T-helper 1 cell (primary cell): ENCODE measurements at places on chromosomes 1 and 21.

DNA sequence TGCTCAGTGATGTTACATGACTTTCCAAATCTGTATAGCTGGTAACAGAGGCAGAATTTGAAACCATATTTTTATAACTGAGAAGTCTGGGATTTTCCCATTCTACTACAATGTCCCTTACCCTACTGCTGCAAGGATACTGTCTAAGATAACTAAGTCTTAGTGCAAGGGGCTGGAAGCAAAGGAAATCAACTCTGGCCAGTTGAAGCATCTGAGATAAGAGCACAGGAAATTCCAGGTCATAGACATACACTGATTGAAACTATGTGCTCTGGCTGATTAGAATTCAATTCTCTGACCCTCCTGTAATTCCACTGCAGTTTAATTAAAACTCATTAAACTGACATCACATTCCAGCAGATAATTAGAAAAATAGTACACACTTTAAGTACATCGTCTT is 267.7 kb upstream of the C1orf87 start:
- DNase-seq = no peak

DNA sequence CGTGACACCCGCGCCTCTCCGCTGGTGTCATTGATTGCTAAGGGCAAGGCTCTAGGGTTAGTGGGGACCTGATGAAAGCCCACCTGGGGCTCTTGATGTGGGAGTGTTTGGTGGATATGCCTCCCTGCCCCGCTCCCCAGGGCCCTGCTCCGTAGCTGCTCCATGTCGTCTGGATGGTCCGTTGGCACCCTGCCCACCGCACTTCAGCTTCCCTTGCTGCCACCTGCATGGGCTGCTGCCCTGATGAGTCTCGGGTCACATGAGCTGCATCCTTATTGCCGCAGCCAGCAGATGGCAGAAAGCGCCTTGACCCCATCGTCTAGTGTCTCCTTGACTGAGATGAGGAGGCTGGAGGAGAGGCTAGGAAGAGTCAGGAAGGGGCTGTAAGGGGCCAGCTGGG is 439.4 kb downstream of the CAMTA1 start:
- DNase-seq = no peak

- DNase-seq = no peak
Measured at GRCh38 chr21:41325138-41325912, 8.7 kb downstream of the FAM3B start.

- DNase-seq = no peak
Measured at GRCh38 chr21:31343030-31343510, 991 bp downstream of the TIAM1 start.

DNA sequence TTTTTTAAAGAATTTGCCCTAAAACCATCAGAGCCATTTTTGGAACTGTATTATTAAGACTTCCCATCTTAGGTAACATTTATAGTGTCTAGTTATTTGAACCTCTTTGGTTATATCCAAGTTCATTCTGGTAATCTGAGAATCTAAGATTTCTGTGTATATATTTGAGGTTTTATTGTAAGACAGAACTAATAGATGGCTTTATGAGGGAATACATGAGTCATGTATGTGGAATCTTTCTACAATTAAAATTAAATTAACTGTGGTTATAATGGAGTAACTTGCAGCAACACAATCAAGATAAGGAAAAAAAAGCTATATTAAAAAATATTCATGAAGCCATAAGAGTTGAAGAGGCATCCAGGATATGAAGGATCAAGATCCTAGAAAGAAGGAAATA is 92.1 kb downstream of the UBE2U start:
- no peak for DNase-seq

- no peak for DNase-seq
Measured at GRCh38 chr21:44964381-44964780, 24.6 kb downstream of the SLX9 start.

- DNase-seq = no peak
Measured at GRCh38 chr1:174244017-174244416, 84.7 kb downstream of the RABGAP1L start.

- DNase-seq = no peak
Measured at GRCh38 chr1:8061673-8062386, 35.7 kb upstream of the ERRFI1 start.

DNA sequence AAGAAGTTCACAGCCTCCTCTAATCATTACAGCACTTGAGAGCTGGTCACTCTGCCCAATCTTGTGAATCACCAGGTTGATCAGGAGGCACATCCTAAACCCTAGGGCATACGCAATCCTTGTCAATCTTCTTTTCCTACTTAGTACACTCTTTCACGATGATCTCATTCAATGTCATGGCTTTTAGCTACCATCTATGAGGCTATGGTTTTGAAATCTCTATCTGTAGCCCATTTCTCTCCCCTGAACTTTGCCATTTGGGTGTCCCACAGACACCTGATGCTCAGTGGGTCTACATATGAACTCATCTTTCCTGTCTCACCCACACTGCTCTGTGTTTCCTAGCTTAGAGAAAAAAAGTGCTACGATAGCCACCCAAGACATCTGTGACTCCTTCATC is 1.9 kb upstream of the MED18 start:
- DNase-seq = no peak

DNA sequence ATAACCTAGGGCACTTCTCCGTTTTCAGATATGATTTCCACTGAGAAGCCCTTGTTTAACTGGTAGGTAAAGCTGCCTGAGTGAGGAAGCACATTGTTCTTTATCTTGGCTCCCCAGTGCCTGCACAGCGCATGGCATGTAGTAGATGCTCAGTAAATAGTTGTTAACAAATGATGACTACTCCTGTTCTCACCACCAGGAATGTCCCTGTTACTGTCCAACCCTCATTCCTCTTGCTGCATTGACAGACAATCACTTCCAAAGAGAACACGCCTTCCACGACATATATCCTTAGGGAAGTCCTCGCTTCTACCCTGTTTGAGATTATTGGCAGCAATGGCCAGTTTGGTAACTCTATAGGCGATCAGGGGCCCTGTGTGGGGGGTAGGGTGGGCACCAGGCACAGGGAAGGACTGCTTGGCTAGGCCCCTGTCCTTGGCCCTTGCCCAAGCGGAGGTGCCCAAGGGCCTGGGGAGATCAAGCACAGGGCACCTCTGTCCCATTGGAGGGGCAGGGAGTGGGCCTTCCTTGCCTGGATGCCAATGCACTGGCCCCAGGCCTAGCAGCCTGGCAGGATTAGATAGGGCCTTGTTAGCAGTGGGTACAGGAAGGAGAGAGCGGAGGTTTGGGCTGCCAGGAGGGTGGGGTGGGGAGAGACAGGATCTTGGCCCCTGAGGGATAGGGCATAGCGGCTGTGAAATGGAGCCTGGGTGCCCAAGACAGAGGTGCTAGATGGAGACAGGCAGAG is 10.2 kb downstream of the NES start:
- DNase-seq = no peak
